ENCODE measurements at places on chromosomes 16 and 17.

DNA sequence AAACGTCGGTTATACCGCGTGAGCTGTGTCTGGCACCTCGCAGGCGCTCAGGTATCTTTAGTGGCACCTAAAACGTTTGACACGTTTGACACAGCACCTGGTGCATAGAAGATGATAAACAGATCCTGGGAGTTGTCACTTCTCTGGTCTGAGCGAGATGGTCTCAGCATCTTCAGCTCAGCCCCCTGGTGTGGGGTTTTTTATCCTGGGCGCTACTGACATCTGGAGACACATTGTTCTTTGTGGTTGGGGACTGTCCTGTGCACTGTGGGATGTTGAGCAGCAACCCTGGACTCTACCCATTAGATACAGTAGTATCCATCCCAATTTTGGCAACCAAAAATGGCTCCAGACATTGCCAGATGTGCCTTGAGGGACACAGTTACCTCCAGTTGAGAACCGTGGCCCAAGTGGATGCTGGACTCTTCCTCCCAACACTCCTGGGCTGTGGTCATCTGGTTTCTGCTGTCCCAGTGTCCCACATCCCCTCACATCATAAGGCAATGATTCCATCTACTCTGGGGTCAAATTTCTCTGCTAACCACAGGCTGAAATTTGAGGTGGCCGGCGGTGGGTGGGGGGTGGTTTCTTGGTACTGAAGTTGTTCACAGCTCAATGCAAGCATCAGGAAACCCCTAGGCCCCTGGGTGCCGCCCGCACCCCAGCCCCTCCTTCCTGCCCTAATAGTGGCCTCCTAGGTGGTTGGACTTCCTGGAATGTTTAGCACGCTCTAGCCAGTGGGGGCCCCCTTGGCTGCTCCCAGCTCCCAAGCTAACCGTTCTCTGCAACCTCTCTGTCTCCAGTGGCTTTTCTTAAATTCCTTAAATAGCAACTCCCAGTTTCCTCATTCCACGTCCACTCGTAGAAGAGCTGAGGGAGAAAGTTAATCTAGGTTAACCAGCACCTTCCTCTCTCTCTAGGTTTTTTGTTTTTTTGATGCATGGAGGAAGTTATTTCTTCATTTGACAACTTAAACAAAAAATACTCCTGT lies 124.8 kb downstream of the ABCC1 start:
- no peak for DNase-seq

DNA sequence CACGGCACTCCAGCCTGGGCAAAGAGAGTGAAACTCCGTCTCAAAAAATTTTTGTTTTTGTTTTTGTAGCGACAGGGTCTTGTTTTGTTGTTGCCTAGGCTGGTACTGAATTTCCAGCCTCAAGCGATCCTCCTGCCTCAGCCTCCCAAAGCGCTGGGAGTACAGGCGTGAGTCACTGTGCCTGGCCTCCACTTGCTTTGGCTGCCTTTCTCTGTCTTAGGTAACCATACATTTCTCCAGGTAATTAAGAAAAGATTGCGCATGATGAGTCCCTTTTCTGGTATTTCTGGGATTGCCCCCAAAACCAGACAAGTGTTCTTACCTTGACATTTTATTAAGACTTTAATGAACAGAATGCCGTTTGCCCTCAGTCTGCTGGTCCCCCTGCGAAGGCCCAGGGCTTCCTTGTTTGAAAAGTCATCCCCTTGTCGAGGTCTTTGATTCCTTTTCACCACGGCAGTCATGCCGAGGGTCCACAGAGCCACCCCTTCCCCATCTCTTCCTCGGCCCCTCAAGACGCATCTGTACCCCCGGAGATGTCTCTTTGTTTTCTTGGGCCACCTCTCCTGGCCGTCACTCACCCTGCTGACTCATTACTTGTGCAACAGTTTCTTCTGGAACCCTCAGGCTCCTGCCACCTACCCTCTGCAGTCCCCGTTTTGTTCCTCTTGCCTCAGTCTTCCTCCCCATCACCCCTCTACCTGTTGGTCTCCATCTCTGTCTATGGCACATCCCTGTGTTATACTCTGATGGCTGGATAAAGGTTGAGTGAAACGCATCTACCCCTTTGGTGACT lies 151.0 kb downstream of the SEC14L1 start:
- no peak for DNase-seq

- no peak for DNase-seq
Measured at GRCh38 chr16:12793865-12794240, 9.8 kb downstream of the CPPED1 start.

DNA sequence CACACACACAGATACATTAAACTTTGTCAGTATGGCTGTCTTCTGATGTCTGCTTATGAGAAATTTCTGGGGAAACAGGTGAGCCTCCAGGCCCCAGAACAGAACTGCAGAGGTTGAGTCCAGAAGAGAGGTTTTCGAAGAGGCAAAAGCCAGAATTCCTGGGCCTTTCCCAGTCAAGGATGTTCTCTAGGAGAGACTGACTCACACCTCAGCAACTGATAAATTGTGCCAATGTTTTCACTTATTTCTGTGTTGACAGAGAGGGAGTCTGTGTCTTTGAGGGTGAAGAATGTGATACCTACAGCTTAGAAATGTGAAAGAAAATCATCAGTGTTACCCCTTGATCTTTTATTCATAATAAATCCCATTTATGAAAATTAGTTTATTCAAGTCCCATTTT lies 30.3 kb downstream of the LDHD start:
- no peak for DNase-seq

DNA sequence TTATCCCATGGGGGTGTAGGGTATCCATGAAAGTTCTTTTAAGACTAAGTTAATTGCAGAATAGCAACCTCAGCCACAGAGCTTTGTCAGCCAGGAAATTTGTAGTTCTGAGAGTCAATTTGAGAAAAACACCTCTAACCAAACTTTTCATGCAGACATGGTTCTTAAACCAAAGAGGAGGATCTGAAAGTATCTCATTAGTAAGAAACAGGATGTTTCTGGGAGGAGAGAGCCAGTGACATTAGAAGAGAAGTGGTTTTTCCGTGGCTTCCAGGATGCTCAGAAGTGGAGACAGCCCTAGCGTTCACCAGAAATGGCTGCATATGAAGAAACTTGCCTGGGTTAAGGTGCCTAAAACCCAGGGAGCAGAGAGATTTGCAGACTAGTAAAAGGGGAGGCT lies 7.9 kb downstream of the GNAO1 start:
- no peak for DNase-seq

GRCh38 chr16:3577302-3577752 lies at the start of gene NLRC3:
Gene NLRC3 (minus strand): TSS chr16:3577403. CDS start chr16:3565036, 12,367 bp downstream.
- no peak for DNase-seq

DNA sequence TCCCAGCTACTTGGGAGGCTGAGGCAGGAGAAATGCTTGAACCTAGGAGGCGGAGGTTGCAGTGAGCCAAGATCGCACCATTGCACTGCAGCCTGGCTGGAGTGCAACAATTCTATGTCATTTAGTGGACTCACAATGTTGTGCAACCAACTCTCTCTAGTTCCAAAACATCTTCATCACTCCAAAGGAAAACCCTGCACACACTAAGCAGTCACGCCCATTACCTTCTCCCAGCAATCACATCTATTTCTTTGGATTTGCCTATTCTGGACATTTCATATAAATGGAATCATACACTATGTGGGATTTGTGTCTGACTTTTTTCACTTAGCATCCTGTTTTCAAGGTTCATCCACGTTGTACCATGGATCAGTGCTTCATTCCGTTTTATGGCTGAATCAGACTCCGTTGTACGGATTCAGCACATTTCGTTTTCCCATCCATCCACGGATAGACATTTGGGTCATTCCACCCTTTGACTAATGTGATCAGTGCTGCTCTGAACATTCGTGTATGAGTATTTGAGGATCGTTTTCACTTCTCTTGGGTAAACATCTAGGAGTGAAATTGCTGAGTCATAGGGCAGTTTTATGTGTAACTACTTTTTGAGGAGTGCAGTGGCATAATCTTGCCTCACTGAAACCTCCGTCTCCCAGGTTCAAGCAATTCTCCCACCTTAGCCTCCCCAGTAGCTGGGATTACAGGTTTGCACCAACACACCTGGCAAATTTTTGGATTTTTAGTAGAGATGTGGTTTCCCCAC lies 45.4 kb upstream of the EMP2 start:
- DNase-seq = no peak

DNA sequence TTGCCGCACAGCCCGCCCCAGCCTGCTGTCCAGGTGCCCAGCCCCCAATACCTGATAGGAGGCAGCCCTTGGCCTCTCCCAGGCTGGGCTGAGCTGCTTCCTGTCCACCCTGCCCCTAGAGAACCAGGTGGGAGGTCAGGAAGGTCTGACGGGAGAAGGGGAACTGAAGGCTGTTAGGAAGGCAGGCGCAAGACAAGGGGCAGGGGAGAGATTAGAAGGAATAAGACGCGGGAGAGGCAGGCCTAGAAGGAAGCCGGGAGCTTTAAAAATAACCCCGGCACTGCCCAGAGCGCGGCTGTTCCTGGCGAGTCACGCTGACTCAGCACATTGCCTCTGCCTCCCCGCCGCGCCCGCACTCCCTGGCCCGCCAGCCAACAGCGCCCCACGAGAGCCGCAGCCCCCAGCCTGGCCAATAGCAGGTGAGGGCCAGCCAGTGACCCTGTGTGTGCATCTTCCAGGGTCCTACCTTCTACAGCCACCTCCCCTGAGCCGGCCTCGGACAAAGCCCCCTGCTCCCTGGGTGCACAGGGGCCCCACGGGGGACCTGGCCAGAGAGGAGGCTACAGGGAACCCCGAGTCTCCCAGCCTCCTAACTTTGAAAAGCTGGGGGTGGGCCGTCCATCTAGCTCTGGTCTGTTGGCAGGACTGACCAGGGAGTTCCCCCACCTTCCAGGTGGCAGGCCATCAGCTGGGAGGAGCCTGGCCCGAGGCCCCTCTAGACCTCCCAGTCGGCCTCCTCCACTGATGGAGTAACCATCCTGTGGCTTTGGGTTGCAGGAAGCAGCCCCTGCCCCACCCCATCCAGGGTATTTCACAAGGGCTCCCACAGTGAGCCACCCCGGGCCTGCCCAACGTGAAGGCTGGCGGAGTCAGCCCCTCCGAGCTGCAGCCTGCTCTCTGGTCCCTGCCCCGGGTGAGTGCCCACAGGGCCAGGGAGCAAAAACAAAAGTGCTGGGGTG lies 4.0 kb downstream of the MAFG start:
- DNase-seq = peak; percentile 20

DNA sequence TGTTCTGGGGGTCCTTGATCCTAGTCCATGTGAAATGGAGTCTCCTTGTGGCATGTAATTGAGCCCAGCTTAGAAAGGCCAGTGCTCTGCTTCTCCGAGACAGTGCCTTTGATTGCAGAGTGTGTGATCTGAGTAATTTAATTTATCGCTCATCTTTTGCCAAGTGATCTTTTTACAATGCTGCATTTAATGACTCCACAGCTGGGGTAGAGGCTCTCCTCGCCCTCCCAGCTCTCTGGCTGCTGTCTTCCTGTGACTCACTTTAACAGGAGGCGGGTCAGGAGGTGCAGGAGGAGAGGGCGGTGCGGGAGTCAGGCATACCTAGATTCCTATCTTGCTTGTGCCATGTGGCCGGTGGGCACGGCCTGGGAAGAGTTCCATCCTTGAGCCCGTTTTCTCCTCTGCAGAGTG lies 113.4 kb upstream of the FOXF1 start:
- no peak for DNase-seq

GRCh38 chr17:40093580-40094201 lies 6.7 kb downstream of the NR1D1 start:
- DNase-seq = no peak

DNA sequence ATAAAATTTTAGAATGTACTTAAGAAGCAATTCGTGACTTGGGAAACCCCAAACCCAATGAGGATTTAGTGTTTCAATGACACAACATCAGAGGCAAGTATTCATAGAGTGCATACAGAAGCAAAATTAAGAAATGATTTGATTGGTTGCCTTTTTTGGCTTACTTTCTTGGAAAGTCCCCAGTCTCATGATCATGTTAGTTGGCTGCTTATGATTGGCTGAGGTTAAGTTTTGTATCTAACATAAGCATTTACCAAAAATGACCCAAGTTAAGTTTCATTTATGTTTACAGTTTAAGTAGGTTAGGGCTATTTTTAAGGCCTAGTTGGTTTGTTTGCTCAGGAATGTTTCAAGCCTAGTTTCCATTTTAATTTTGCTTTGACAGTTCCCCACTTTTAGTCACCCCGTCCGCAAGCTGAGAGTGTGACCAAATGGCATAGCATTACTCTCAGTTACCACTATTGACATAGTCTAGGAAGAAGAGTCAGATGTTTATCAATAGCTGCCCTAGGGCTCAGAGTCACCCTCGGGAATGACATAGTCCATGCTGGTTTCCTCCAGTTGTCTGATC lies 36.2 kb downstream of the DGKE start:
- no peak for DNase-seq

- no peak for DNase-seq
Measured at GRCh38 chr16:24534620-24535019, 4.7 kb upstream of the RBBP6 start.

DNA sequence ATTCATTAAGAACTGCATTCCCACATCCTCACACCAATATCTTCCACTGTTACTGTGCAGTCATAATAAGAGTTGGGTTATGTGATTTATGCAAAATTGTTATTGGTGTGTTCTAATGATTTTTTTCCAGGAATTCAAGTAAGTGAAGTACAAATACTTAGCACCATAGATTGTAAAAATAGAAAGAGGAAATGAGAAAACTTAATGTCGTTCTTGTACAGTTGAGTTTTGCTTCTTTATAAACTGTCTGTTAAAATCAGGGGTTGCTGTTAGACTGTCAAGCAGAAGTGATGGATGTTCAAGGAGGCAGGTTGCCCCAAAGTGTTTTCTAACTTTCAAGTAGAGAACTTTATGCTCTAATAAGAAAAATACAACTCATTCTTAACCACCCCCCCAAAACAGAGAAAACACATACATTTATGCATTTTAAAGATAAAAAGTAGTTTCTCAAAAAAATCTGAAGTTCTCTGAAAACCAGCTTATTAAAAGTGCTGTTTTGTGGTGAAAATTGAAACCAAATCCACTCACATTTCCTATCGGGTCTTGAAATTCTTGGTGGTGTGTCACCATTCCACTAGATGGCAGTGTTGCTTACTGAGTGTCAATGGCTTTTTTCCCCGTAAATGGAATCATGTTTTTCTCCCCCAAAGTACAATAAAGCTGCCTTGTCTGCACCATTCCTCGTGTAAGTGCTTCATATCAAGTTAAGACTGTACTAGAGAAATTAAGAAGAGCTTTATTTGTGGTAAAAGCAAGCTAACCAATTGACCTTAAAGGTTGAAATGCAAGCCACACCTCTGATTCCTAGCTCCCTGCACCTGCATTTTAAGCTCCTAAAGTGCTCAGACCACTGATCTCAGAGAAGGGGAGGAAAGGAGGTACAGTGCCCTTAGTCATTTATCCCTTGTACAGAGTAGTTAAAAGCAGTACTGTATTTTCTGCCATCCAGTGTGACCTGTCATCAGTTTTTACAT lies 4.7 kb upstream of the IGSF6 start:
- DNase-seq = no peak

- DNase-seq = no peak
Measured at GRCh38 chr17:1779571-1780131, 17.8 kb downstream of the SERPINF1 start.
